Stimulated activated CD8-positive, alpha-beta memory T cell treated with anti-CD3 and anti-CD28 coated beads, Interleukin-7, amount 100 ng/mL, for 48 hours (primary cell): ENCODE measurements at places on chromosomes 7 and 10.
A peak's percentile ranks its signal among the peaks of the same experiment; 100 is the strongest.

- DNase-seq: no peak
Measured at GRCh38 chr7:142528608-142529408, 220.5 kb upstream of the PRSS1 start.

DNA sequence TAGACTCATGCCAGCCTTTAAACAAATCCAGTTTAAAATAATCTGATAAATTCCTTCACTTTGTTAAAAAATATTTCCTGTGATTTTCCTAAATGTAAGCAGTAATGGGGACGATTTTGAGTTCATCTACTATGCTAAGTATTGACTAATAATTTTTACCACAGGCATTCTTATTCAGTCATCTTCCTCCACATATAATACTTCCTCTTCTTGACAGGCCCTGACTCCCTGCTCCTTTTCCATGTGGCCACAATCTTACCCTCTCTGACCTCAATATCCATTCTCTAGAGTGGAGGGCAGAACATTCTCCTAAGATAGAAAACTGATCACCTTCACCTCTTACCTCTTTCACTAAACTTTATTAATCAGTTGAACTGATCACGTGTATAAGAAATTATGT lies 7.8 kb downstream of the DNAJC2 start:
- no peak for DNase-seq

GRCh38 chr7:67896721-67897120 lies 900.1 kb downstream of the TYW1 start:
- DNase-seq: no peak

- DNase-seq: no peak
Measured at GRCh38 chr10:36253731-36254130, 611.6 kb upstream of the FZD8 start.

- no peak for DNase-seq
Measured at GRCh38 chr10:132834311-132834761, 48.4 kb upstream of the NKX6-2 start.

- no peak for DNase-seq
Measured at GRCh38 chr10:69866246-69866687, 64.6 kb downstream of the COL13A1 start.

GRCh38 chr7:155469311-155470185 lies 11.6 kb downstream of the EN2 start:
- no peak for DNase-seq

GRCh38 chr7:116316838-116317628 lies 106.7 kb downstream of the TES start:
- DNase-seq: peak; percentile 32

- DNase-seq: no peak
Measured at GRCh38 chr10:14282276-14282675, 48.4 kb downstream of the FRMD4A start.

GRCh38 chr7:142870566-142871259 lies 14.8 kb downstream of the TRPV6 start:
- no peak for DNase-seq

GRCh38 chr7:140159497-140159896 lies 17.3 kb downstream of the KDM7A start:
- DNase-seq: no peak

DNA sequence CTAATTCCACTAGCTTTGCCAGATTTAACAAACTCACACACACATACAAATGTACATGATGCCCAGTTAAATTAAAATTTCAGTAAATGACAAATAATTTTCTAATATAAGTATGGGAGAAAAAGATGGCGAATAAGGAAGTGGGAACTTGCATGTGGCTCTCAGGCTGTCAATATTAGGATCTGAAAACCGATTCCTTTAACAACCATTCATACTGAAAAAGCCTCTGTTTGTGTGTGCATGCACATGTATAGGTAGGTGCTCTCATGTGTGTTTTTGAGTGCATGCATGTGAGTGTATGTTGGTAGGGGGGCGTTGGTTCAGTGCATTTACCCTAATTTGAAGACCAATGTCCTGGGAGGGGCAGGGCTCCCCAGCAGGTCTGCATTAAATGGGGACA lies 125.3 kb downstream of the HTR7 start:
- no peak for DNase-seq

- DNase-seq: no peak
Measured at GRCh38 chr7:7789551-7789988, 71.2 kb upstream of the RPA3 start.

DNA sequence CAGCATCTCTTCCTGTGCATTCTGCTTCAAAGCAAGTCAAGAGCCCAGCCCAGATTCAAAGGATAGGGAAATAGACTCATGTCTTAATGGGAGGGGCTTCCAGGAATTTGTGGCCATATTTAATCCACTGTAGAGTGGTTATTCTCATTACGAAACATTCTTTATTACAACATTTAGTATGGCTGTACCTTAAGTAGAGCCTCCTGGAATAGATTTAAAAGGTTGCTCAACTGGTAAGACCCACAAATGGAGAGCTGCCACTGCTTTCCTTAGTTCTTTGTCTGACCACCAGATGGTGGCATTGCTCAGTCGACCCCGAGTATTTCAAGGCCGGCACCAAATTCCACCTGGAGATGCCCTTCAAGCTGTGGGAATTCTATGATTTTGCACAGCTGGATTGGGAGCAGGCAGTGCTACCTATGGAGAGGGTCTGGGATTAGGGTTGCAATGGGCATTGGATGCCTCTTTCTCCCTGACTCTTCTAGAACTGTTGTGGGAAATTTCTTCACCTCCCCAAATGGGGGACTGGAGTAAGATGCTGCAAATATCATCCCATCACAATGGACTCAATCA lies 102.2 kb downstream of the RBM20 start:
- no peak for DNase-seq

DNA sequence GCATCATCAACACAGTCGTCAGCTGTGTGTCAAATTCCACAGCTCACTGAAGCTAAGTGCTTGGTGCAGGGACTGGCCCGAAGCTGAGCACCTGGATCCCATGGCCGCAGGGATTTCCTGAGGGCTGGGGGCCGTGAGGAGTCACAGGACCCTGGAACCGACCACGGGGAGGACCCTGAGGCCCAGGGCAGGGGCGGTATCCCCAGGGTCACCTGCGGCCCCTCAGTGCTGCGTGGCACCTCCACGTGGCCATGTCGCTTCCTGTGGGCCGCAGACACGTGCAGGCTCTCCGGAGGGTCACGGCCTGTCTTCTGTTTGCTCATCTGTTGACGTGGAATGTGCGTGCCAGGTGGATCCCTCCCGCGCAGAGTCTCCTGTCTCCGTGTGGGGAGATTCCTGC lies 53.4 kb downstream of the NKX6-2 start:
- DNase-seq: no peak

DNA sequence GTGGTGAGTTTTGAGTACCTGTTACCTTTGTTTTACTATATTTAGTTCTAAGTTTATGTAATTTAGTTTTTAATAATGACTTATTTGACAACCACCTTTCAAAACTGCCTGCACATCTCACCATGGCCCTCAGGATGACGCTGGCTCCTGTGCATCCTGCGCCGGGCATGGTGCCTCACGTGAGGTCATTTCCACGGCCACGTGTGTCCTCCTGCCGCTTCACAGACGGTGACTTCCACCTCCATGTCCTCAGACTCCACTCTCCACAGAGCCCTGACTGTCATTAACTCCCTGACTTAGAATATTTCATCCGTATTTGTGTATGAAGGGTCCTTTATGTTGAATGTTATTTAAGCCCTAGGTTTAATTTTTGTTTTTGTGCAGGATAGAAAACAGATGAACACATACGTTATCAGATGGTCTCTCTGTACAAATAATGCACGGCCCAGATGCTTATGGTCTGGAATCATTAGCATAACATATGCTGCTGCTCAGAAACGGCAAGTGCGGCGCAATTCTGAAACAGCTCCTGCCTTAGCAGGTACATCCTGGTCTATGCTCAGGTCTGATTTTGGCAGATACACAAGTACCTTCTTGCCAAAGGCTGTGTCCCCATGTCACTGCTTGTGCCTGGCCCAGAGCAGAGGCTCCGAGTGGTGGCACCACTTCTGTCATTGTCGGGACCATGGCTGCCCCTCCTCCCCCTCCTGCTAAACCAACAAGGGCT lies 155.8 kb downstream of the WDR37 start:
- DNase-seq: no peak

- no peak for DNase-seq
Measured at GRCh38 chr10:47294501-47294900, 5.5 kb upstream of the GDF10 start.

DNA sequence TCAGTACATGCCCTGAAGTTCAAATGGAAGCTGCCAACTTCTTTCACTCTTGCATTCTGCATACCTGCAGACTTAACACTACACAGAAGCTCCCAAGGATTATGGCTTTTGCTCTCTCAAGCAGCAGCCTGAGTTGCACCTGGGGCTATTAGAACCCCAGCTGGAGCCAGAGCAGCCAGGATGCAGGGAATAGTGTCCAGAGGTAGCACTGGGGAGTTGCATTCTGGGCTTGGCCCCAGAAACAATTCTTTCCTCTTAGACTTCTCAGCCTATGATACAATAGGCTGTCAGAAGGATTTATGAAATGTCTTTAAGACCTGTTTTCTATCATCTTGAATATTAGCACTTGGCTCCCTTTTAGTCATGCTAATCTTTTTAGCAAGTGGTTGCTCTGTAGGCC lies 886.7 kb upstream of the GHITM start:
- no peak for DNase-seq

DNA sequence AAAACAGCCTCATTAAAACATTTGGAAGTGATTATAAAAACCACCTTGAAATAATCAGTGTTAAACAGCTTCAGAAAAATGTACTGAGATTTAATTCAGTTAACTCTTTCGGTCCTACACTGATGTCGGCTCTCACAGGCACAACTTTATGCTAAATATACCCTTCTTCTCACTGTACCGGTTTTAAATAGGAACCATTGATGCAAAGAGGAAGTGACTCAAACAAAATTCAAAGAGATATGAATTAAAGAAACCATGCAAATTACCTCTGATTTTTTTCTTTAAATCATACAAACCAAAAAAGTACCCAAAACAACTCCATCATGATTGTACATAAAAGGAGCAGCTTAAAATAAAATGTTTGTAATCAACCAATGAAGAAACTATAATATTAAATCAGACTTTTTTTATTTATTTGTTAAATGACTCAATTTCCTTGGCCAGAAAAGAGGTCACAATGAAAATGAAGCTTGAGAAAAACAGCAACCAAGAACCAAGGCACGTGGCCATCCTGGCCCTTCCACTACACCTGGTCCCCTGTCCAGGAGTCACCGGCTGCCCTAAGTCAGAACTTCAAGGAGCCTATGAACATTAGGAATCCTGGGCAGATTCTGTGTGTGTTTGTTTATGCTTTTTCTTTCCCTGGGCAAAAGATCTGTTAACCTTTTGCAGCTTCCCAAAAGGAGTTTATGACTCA lies 73.0 kb upstream of the CABCOCO1 start:
- DNase-seq: no peak

- no peak for DNase-seq
Measured at GRCh38 chr10:35384265-35384868, 48.1 kb downstream of the CCNY start.

GRCh38 chr10:927131-927530 lies 4.4 kb downstream of the LARP4B start:
- no peak for DNase-seq

DNA sequence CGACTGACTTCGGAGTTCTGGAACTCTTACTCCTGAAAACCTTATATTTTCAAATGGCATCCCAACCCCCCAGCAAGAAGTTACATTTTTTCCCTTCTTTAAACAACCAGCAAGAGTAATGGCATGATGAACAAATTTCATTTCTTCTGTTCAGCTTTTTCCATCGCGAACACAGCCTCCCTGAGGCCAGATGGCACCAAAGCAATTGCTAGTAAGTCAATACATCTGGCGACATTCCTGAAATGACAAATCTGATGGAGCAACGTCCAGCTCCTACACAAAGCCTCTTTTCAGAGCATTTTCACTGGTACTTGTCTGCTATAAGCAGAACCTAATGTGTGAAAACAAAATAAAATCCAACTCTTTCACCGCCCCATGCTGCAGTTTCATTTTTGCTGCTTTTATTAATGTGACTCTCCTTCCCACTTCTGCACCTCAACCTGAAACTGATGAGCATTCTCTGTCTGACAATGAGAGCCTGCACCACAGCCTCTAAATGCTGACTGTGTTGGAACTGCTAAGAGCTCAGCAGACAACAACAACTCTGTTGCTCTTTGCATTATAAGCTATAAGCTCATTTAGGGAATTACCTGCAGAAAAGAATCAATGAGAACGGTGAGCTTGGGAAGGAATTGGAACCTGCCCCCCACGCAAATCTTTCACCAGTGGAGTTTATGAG lies 229.8 kb downstream of the FGFR2 start:
- no peak for DNase-seq

- DNase-seq: no peak
Measured at GRCh38 chr10:123144697-123145541, 3.0 kb upstream of the HMX2 start.

DNA sequence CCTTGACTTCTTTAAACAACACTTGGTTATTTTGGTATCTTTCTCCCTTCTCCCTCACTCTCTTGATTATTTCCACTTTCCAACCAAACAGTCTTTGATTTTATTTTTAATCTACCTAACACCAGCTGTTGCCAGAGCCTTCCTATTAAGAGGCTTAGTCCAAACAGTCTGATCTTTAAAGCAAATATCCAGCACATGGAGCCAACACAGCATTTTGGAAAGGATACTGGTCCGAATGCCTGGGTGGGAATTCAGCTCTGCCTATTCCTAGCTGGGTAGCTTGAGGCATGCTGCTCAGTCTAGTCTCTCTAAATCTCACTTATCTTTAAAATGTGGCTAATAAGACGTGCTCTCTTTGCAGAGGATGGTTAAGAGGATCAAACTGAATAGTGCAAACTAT lies 129.3 kb downstream of the NRCAM start:
- DNase-seq: no peak
